ENCODE measurements at places on chromosomes 6 and 20. TPM values are rescaled to one million over a fixed set of nuclear protein-coding genes. Genes with fewer than 3 reads are reported as not detected.

Gene SLC24A3
- 1.6 TPM for total RNA-seq

Gene RIOK1
- total RNA-seq: 21.1 TPM

Gene RBM39
- 319 TPM for total RNA-seq

Gene ELOVL2
- 3.9 TPM for total RNA-seq

Gene MUC21
- not detected for total RNA-seq

Gene RIMS4
- total RNA-seq: under 0.01 TPM

Gene NKAPL
- total RNA-seq: 1.8 TPM

Gene SNAP25
- total RNA-seq: 3.7 TPM

Gene GPR6
- total RNA-seq: not detected

Gene PACRG
- not detected for total RNA-seq

Gene RAET1L
- total RNA-seq: not detected

Gene NTSR1
- total RNA-seq: 0.09 TPM

Gene LHFPL5
- not detected for total RNA-seq

Gene SLC25A27
- total RNA-seq: 16.1 TPM

Gene C2
- 5.4 TPM for total RNA-seq

Gene NRSN1
- total RNA-seq: not detected

Gene CST4
- total RNA-seq: 0.43 TPM

Gene RFX6
- not detected for total RNA-seq

Gene TREML1
- total RNA-seq: not detected

Gene TIAM2
- 6.9 TPM for total RNA-seq

Gene SALL4
- 0.28 TPM for total RNA-seq

Gene AGPAT4
- total RNA-seq: 9.3 TPM

Gene DLL1
- 0.46 TPM for total RNA-seq

Gene TMEM63B
- 37.0 TPM for total RNA-seq

Gene ARG1
- not detected for total RNA-seq

Gene BTN2A1
- total RNA-seq: 7.7 TPM

Gene MOG
- not detected for total RNA-seq

Gene TRIM31
- not detected for total RNA-seq

Gene FNDC1
- total RNA-seq: 0.14 TPM

Gene ESR1
- total RNA-seq: 0.92 TPM

Gene PRL
- total RNA-seq: not detected

Gene SIRPB2
- total RNA-seq: not detected

Gene ADGRF1
- total RNA-seq: not detected

Gene CLPSL1
- total RNA-seq: not detected

Gene RRAGD
- total RNA-seq: 0.14 TPM

Gene HCRTR2
- total RNA-seq: not detected

Gene HEBP2
- 22.6 TPM for total RNA-seq

Gene LAMP5
- total RNA-seq: under 0.01 TPM

Gene TRIM10
- total RNA-seq: not detected

Gene HLA-DQB1
- total RNA-seq: not detected

Gene SYNE1
- 120 TPM for total RNA-seq

Gene OLIG3
- not detected for total RNA-seq

Gene PKIB
- 1.1 TPM for total RNA-seq

Gene NCOA6
- total RNA-seq: 3.4 TPM

Gene JPH2
- 0.43 TPM for total RNA-seq

Gene PTCHD4
- total RNA-seq: 3.0 TPM

Gene SLC17A2
- total RNA-seq: not detected

Gene COL21A1
- 6.7 TPM for total RNA-seq

Gene TFAP2C
- total RNA-seq: under 0.01 TPM

Gene ENPP3
- 0.37 TPM for total RNA-seq

Gene TOX2
- total RNA-seq: 1.1 TPM

Gene GRIK2
- 3.5 TPM for total RNA-seq

Gene MAS1
- 0.09 TPM for total RNA-seq

Gene PNPLA1
- under 0.01 TPM for total RNA-seq

Gene SPDEF
- under 0.01 TPM for total RNA-seq

Gene GABRR1
- total RNA-seq: not detected

Gene SMLR1
- not detected for total RNA-seq

Gene GNAS-AS1
- 1.2 TPM for total RNA-seq
